Effector memory CD4-positive, alpha-beta T cell (primary cell): ENCODE measurements at places on chromosomes 5 and 9.

- no peak for DNase-seq
These were observed 196.2 kb upstream of the ELL2 start for GRCh38 chr5:96157841-96158291.

DNA sequence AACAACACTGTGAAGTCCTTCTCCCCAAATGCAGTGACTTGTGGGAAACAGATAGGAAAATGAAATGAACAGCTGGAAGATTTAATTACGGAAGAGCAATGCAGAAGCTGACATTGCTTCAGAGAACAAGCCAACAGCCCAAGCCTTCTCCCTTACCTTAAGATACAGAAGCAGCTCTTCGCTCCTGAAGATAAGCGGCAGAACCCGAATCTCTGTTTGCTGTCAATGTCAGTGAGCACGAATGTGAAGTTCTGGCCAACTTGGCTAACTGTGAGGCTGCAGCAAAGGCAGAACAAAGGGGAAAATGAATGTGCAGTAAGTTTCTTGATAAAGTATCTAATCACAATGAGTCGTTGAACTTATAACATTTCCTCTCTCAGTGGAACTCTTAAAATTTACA lies 172.4 kb downstream of the DENND1A start:
- no peak for DNase-seq

GRCh38 chr9:89939181-89939580 lies 334.4 kb downstream of the GADD45G start:
- no peak for DNase-seq

- no peak for DNase-seq
These were observed 13.3 kb upstream of the FEM1C start for GRCh38 chr5:115557667-115558387.

GRCh38 chr9:121344184-121344583 lies 25.9 kb downstream of the STOM start:
- DNase-seq, result no peak
